ENCODE measurements at places on chromosomes 4 and X.

DNA sequence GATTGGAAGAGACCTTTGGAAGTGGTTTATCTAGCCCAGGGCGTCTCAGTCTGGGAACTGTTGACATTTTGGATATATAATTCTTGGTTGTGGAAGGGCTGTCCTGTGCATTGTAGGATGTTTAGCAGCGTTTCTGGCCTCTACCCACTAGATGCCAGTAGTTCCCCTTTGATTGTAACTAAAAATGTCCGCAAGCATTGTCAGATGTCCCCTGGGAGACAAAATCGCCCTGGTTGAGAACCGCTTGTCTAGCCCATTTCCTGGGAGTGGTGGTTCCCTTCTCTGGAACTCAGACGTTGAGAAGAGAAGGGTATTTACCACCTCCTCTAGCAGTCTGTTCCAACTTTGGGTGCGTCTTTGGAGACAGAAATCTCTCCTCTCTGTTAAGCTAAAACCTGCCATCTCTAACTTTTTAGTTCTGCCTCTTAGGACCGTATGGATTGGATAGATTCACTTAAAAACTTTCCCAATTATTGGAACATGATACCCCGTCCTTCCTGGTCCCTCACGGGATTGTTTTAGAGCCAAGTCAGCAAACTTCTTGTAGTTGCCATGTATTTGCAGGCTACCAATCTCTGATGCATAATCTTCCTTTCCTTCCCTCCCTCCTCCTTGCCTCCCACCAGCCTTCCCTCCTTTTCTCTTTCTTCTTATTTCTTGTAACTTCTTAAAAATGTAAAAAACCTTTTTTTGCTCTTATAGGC is 13.9 kb downstream of the TMEM165 start:
- DNase-seq, result no peak

GRCh38 chrX:397575-397974 is 10.9 kb upstream of the PPP2R3B start:
- no peak for DNase-seq

- DNase-seq, result no peak
Observed at GRCh38 chr4:165204462-165204830, 2.9 kb upstream of the KLHL2 start.

DNA sequence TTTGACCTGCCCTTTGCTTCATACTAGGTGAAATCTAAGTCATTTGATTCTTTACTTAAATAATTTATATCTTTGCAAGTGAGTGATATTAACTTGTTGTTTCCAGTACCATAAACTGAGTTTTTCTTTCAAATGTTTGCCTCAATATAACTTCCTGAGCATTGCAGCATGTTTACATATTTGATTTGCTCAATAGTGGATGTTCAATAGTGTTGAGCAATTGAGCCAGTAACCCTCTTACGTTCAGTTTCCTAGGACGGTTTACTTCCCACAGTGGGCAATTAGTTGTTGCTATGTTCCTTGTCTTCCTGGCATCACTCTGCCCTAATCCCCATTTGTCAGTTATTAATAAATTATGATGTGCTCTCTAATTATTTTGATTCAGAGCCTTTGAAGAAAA is 278.5 kb downstream of the EPHA5 start:
- DNase-seq, result no peak

DNA sequence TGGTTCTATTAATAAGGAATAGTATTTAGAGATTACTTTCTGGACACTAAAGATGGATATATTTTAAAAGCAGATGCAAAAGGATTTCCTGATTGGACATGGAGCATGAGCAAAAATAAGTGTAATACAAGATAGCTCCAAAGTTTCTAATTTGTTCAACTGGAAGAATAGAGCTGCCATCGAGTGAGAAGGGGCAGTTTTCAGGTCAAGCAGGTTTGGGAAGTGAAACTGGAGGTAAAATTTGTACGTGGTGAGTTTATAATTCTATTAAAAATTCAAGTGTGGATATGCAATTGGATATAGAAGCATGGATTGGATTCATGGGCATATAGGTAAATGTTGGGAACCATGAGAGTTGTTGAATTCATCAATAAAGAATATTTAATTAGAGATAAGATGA is 31.8 kb downstream of the PRDM8 start:
- no peak for DNase-seq

DNA sequence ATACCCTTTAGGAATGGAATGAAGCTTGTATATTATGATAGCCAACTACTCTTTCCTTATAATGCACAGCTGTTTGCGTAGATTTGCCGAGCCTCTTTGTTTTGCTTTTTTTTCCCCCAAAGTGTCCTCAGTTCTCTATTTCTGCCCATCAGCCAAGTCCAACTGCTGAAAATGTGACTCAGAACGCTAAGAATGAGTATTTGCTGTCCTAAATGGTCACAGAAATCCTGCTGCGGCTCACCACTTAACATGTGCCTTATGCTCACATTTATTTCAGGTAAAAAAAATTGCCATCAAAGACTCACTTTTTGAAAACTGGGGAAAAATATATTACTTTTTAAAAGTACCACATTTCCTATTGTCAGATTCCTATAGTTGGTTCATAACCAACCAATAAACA is 36.9 kb downstream of the GABRA4 start:
- no peak for DNase-seq

GRCh38 chr4:82373486-82373815 is 340 bp downstream of the HNRNPD start:
- DNase-seq, result no peak

DNA sequence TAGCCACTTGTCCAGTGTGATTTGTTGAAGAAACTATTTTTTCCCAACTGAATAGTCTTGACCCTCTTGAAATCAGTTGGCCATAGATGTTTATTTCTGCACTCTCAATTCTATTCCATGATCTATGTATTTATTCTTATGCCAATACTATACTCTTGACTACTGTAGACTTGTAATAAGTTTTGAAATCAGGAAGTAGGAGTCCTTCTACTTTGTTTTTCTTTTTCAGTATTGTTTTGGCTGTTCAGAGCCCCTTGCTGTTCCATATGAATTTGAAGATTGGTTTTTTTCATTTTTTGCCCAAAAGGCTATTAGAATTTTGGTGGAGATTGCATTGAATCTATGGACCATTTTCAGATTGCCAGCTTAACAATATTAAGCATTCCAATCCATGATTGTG is 10.2 kb downstream of the SAP30 start:
- DNase-seq, result no peak

DNA sequence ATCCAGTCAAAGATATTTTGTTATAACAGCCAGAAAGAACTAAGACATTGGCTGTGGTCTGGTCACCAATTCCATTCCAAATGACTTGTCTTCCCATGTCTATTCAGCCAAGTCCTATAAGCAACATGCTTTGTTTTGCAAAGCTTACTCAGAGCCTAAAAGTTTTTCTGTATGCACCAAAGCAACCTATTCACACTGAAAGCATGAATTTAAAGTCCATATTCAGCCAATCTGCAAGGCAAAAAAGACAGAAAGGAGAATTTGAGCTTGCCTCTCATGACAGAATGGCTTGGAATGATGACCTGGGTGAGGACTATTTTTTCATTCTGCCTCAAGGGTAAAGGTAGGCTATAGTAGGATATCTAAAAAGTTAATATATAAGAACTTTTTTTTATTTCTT is 323.2 kb upstream of the NOCT start:
- no peak for DNase-seq

DNA sequence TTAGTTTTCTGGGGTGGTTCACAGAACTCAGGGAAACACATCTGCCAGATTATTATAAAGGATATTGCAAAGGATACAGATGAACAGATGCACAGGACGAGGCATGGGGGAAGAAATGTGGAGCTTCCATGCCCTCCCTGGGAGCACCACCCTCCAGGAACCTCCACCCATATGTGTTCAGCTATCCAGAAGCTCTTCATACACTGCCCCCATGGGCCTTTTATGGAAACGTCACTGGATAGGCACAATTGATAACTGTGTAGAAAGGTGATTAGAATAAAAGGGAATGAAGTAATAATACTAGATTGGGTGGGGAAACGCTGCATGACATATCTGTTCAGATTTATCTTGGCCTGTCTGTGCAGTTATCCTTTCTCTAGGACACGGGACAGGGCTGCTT is 357.9 kb downstream of the HS3ST1 start:
- no peak for DNase-seq

- no peak for DNase-seq
Observed at GRCh38 chrX:47879463-47879862, 42.8 kb downstream of the ZNF81 start.

Measured in hippocampal formation (tissue), 2 donors.